ENCODE measurements at places on chromosomes 2 and 18.

DNA sequence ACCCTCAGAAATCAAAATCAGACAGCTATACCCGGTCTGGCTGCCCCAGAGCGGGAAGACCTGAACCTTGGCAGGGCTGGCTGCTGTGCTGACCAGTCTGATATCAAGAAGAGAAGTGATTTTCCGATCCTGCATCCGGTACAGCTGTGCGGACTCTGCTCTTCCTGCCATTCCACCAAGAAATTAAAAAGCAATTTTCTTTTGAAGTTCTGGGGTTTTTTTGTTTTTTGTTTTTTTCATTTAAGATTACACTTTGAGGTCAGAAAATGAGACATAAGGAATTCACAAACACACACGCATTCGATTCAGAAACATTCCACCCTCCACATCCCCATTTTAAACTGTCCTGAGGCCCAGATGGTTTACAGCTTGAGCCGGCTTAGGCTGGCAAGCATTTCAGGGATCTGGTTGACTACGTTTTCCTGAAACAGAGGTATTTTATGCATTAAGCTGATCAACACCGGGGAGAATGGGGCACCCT, 156.5 kb downstream of the COL6A3 start:
- DNase-seq, result no peak

GRCh38 chr18:5519448-5520298, 24.1 kb downstream of the EPB41L3 start:
- no peak for DNase-seq

- no peak for DNase-seq
Observed at GRCh38 chr2:115161771-115162493, 719.5 kb downstream of the DPP10 start.

GRCh38 chr2:66324909-66325528, 109.9 kb upstream of the MEIS1 start:
- no peak for DNase-seq

DNA sequence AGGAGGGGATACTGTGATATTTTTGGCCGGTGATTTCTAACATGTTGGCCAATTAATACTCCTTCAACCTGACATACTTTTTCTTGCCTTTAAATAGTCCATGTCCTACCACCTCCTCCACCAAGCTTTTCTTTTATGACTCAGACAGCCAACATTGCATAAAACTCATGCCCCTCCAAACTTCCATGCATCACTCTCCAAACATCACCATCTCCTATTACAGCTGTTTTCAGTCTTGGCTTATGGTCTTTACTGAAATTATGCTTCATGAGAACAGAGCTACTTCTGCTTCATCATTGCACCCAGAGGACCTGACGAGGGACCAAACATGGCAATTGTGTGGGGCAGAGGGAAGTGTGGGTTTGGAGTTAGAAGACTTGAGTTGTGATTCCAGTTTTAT, 305.4 kb downstream of the LPIN1 start:
- DNase-seq, result no peak

- DNase-seq, result no peak
Observed at GRCh38 chr2:197073701-197074433, 147.4 kb upstream of the PGAP1 start.

GRCh38 chr2:46778511-46778910, 137.1 kb downstream of the MCFD2 start:
- peak; percentile 81 for DNase-seq

DNA sequence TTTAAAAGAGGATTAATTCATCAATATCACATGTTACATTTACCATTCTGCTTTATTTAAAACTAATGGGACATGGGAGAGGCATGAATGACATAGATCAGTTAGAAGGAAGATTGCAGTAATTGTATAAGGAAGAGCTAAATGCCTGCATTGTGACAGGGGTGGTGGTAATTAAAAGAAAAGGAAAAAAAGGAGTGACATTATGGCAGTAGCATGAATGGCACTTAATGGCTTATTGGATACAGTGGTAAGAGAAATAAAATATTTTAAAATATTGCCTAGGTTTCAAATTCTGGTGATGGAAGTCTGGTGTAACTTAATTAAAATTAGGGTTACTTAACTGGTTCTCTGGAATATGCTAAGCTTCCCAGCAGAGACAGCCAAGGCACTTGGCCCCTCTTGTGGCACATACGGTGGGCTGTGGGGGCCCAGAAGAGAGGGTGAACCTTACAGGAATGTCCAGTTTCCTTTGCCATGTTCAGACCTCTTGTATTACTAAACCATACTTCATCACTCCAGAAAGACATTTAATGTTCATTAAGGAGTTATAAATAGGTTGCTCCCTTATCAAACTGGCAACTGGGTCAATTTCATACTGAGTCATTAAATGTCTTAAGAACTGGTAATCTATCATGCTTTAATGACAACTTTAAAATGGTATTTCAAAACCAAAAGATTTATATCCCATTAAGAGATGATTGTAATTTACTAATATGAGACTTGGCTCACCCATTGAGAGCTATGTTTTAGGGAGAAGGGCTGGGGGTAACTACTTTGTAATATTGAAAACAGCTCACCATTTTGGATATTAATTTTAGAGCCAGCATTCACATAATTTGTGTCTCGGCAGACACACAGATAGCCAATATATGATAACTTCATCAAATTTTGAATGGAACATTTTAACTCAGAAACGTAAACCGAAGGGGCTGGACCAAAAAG, 798.9 kb upstream of the PIK3C3 start:
- no peak for DNase-seq

DNA sequence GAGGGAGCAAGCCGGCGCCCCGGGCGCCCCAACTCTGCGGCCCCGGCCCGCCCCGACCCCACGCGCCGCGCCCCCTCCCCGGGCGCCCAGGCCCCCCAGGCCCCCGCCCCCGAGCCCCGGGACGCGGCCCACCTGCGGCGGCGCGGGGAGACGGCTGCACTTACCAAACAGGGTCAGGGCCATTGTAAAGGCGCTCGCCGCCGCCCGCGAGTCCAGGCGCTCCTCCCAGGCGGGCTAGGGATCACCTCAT, 526 bp downstream of the CHN1 start:
- DNase-seq, result no peak

DNA sequence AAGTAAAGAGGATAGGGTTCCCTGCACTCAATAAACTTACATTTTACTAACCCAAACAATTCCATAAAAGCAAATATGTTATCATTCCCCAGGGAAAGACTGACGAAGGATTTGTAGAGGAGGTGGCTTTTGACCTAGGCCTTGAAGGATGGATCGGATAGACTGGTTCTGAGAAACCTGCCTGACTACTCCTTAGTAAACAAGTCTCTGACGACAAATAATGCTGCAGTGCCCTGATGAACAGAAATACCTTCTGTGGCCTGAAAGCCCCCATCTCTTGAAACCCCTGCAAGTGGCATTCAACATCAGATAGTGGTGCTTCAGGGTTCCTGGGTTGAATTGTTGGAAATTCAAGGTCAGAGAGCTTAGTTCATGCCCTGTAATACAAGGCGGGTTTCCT, 19.2 kb downstream of the PRKCE start:
- no peak for DNase-seq

DNA sequence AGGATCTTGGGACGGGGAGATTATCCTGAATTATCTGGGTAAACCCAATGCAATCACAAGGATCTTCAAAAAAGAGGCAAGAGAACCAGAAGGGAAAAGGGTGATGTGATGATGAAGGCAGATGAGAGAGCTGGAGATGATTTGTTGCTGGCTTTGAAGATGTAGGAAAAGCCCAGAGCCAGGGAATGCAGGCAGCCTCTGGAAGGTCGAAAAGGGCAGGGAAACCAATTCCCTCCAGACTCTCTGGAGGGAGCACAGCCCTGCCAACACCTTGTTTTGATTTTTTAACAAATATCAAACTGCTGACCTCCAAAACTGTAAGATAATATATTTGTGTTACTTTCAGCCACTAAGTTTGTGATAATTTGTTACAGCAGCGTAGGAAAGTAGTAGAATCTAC, 48.9 kb upstream of the IL1R2 start:
- DNase-seq, result no peak

DNA sequence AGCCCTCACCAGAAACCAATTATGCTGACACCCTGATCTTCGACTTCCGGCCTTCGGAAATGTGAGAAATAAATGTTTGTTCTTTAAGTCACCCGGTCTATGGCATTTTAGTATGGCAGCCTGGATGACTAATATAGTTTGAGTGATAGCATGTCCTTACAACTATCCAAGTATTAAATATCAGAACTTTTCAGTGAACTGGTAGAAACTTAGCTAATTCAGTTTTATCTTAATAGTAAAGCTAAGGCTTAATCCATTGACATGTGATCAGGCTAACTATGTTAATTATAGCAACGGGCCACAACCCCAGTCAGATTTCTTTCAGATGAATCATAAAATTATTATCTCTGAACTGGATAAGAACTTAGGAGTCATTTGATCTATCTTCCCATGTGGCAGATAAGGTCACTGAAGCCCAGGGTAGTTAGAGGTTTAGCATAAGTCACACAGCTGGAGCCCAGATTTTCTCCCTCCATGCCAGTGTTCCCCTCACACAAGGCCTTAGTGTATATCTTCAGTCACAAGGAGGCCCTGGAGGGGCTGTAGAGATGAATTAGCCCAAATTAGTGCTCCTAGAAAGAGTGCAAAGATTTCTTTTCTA, 40.7 kb upstream of the UPP2 start:
- DNase-seq, result no peak

- DNase-seq, result no peak
Observed at GRCh38 chr2:127891811-127892210, 6.1 kb upstream of the AMMECR1L start.

DNA sequence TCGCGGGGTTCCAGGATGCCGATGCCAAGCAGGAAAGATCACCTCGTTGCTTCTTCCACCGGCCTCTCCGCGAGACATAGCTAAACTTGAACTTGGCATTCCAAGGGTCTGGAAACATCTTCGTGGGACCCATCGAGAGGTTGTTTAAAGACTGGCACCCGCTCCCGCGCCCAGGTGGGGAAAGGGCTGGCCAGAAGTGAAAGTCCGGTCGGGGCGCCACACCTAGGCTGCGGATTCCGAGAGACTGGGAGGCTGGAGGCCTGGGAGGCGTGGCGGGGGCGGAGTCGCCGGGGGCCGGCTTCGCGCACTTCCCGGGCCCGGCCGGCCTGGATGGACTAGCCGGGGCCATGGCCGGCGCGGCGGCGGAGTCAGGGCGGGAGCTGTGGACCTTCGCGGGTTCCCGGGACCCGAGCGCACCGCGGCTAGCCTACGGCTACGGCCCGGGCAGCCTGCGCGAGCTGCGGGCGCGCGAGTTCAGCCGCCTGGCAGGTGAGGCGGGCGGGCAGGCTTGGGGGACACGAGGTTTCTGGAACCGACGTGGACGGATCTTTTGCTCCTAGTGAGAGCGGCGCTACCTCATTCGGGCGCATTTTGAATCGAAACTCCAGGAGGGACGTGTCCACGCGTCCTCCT, at the start of gene MOCOS:
TSS of gene MOCOS (plus strand) at position 305 of the 633 bp plus-strand sequence. CDS start at position 348, 43 bp downstream.
- peak; percentile 43 for DNase-seq

DNA sequence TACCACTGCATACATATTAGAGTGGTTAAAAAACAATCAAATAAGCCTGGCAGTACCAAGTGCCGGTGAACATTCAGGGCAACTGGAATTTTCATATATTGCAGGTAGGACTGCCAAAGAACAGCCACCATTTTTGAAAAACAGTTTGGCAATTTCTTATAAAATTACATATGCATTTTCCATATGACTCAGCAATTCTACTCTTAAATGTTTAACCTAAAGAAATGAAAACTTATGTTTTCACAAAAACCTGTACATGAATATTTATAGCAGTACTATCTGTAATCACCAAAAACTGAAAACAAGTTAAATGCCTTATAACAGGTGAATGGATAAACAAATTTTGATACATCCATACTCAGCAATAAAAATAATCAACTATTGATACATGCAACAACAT, 39.9 kb downstream of the CTAGE1 start:
- no peak for DNase-seq

DNA sequence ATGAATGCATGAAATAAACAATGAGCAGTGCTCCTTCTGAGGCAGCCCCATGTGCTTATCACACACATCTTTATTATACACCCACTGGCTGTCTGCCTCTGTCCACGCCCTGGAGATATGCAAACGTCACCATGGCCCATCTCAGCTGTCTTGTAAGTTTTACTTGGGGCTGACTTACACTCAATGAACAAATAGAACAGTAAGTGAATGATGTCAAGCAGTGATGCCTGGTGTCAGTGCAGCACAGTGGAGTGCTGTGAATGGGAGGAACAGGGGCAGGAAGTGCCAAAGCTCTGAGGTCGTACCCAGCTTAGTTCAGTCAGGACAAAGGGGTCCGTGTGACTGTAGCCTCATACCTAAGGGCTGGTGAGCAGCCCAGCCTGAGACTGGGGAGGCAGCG, 659.5 kb upstream of the HS6ST1 start:
- DNase-seq, result no peak

DNA sequence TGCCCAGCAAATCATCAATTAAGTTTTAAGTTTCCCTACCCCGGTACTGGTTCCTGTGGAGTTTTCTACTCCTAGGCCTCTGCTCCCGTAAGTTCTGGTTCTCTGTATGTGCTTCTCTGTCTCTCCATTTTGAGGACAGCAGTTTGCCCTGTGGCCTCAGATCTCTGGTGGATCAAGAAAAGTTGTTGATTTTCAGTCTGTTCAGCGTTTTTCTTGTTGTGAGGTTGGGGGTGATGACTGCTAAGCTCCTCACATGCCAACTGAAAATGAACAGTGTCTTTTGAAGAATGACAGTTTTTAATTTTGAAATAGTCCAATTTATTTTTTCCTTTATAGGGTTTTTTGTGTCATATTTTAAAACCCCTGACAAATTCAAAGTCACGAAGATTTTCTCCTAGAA, 31.7 kb downstream of the PROC start:
- no peak for DNase-seq

- no peak for DNase-seq
Observed at GRCh38 chr2:112811841-112812306, 24.7 kb downstream of the IL1B start.

DNA sequence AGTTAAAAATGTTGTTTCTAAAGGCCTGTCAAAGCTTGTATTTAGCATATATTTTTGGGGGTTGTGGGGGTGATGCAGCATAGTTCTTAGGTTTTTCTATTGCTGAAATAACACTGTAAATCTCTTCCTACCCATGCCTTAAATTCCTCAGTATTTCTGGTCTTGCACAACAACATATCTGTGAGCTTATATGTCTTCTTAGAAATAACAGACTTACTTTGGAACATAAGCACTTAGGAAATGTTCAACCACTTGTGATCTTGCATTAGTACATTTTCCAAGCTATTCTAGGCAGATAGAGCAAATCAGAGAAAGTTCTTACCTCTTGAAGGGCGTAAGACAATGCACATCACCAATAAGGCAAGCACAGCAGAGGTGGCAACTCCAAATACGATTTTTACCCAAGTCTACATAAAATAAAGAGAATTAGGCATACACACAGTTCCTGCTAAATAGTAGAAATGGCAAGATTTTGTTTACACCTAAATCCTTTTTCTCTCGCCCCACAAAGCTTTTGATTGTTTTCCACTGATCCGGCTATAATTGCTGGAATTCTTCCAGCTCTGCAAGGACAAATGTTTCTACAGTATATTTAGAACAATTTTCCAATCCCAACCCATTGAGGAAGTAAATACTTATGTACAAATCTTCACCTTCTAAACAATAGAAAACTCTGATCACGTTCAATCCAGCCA, 512 bp downstream of the FAP start:
- no peak for DNase-seq

DNA sequence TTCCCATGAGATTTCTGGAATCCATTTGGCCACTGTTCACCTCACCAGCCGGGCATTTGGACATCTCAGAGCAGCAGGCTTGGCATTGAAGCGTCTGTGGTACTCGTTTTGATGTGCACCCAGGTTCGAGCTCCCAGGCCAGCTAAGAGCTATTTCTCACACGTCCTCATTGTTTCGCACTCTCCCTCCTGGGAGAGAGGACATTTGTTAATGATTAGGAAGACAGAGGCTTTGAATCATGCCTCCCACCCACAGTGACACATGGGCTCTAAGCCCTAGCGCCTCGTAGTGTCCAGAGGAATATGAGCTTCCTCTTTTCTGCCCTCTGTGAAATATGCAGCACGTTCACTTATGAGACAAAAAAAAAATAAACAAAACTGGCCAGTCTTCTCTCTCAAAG, 361.8 kb downstream of the RND3 start:
- no peak for DNase-seq
